ENCODE measurements at places on chromosomes 13 and 19.
A peak's percentile ranks its signal among the peaks of the same experiment; 100 is the strongest.

- DNase-seq: peak; percentile 96
These were observed 8.1 kb upstream of the ZNF784 start for GRCh38 chr19:55632463-55632834.

DNA sequence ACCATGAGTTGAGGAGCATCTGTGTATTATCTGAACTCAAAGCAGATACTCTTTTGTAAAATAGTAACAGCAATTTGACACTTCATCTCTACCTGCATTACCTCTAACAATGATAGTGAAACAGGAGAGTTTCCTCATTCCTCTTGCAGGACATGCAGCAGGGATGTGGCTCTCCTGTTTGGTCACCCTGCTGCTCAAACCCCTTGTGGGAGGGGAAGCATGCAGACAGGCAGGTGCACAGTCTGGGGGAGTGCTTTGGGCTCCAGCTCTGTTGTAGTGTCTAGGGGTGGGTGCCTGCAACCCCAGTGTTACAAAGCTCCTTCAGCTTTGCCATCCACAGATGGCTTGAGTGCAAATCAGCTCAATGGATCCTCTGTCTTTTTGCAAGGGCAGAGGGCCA lies 827.6 kb downstream of the DACH1 start:
- no peak for DNase-seq

- no peak for DNase-seq
These were observed 4.6 kb upstream of the FXYD3 start for GRCh38 chr19:35110974-35111373.

- DNase-seq: no peak
These were observed 6.5 kb downstream of the TMEM255B start for GRCh38 chr13:113765564-113765910.

GRCh38 chr13:44231786-44232516 lies 141.7 kb upstream of the SERP2 start:
- DNase-seq: no peak

DNA sequence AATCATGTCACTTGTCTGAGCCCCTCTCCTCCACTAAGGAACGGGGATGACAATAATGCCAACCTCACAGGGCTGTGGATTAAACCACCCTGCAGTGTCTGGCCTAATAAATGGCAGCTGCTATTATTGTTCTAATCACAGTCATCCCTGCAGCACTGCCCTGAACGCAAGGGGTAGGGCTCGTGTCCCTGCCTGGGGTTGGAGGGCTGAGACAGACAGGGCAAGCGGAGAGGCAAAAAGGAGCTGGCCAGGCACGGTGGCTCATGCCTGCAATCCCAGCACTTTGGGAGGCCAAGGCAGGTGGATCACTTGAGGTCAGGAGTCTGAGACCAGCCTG lies 10.2 kb upstream of the KPTN start:
- DNase-seq: no peak

DNA sequence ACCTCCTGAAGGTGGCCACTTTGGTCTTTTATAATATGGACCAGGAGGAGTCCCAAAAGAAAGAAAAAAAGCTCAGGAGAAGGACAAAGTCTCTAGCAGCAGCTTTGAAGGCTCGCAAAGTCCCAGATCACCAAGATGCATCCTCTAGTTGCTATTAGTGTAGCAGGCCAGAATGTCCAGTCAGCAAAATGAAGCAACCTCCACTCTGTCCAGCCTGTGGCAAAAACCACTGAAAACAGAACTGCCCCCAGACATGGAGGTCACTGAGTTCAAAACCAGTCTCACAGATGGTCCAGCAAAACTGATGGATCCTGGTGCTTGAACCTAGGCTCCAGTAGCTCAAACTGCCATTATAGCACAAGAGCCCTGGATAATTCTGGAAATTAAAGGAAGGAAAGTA lies 10.4 kb downstream of the LILRB4 start:
- no peak for DNase-seq

DNA sequence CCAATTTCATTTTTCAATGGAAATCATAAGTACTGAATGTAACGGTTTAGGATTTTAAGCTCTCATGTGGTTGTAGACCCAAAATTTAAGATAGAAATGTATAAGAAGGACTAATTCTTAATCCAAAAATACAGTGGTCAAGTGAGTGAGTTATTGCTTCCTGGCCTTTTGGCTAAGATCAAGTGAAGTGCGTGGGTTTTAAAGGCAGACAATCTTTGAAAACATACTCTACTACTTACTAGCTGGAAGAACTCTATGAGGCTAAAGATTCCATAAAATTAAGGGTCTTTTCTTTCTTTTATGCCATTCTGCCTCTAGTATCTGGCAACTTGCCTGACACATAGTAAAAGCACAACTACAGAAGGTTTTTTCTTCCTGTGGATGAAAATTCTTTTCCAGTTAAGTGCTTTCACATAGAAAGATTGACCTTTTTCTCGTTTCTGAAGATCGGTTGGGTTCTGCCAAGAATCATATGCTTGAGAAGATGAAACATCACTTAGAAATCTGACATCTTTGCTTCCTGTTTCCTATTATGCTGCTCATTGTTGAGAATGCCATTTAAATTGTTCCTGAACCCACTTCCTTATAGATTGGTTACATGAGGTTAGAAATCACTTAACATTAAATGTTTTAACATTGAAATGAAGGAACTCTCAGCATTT lies 26.4 kb upstream of the SCEL start:
- DNase-seq: no peak

DNA sequence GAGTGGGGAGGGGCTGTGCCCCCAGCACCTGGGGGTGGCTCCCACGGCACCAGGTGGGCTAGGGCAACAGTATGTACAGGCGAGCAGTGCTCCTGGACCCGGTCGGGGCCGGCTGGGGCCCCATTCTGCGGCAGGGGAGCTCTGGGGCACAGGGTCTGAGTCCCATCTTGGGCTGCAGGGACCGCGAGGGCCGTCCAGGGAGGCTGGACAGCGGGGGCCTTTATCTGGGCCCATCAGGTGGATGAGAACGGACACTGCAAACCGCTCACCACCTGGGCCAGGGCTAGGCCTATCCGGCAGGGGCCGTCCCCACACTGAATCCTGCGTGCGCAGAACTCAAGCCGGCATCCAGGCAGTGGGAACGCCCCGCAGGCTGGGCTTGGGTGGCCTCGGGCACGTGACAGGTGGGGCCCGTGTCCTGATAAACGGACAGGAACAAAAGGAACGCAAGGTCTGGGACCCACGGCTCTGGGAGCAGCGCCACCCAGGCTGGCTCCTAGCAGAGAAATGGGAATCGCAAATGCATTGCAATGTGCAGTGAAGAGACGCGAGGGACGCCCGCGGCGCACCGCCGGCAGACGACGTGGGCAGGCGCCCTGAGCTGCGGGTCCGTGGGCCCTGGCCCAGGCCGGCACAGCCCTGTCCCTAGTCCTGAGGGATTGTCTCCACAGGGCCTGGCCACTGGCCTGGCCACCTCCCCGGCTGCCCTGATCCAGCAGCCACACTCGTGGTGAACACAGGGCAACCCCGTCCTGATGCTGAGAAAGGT lies 29.7 kb downstream of the BTBD2 start:
- no peak for DNase-seq

- DNase-seq: peak; percentile 22
These were observed 12.1 kb upstream of the GPR4 start for GRCh38 chr19:45613926-45614725.

DNA sequence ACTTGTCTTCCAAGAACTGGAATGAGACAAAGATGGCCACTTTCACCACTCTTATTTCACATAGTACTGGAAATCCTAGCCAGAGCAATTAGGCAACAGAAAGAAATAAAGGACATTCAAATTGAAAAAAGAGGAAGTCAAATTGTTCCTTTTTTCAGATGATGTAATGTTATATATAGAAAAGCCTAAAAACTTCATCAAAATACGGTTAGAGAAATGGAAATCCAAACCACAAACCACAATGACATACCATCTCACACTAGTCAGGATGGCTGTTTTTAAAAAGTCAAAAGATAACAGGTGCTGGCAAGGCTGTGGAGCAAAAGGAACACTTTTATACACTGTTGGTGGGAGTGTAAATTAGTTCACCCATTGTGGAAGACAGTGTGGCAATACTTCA lies 113.3 kb upstream of the SPRY2 start:
- DNase-seq: no peak

DNA sequence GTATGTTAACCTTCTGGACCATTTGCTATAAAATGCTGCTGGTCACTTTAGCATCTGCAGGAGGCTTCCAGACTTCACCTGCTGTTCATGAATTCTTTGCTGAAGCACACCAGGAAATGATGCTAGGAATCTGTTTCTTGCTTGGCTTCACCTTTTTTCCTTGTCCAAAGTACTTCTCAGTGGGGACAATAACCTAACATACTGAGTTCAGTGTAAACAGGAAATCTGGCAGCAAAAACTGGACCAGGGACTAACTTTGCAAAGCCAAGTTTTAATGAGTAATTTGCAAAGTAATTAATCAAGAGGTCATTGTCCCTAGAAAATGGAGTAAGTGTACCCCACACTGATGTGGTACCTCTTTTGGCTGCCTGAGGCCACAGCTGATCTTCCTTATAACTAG lies 128.4 kb downstream of the RXFP2 start:
- DNase-seq: no peak

DNA sequence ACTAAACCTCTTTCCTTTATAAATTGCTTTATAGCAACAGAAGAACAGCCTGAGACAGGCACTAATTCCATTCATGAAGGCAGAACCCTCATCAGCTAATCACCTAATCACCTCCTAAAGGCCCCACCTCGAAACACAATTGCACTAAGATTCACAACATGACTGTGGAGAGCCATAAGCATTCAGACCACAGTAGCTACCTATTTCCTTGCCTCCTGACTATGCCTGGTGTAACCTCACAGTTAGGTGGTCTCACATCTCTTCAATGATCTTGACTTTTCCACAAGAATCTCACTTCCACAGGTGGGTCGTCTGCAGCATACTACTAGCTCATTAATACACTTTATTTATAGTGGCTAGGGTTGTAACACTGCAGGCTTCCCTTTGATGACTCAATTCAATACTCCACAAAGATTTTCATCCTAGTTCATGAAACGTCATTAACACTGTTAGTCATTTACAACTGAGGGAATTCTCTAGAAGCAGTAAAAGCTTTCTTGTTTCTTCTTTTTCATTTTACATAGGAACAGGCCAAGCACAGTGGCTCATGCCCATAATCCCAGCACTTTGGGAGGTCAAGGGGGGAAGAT lies 27.1 kb downstream of the STK24 start:
- DNase-seq: no peak

DNA sequence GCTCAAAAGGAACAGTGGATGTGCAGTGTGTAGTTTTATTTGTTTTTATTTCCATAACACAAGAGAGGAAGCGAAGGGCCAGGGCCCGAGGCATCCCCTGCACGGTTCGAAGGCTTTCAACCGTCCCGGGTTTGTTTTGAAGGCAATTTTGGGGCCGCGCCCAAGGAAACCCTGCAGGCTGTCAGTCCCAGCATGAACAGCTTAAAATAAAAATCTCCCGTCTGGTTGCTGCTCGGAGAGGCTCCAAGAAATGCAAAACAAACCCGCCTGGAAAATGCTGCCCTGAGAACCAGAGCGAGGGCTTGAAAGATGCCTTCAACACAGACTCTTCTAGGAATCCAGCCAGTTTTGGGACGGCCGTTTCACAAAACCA lies 16.0 kb downstream of the LSM4 start:
- DNase-seq: no peak

- peak; percentile 40 for DNase-seq
These were observed 34.5 kb upstream of the MRI1 start for GRCh38 chr19:13729859-13730258.

GRCh38 chr13:98771838-98772611 lies 19.6 kb upstream of the SLC15A1 start:
- no peak for DNase-seq

DNA sequence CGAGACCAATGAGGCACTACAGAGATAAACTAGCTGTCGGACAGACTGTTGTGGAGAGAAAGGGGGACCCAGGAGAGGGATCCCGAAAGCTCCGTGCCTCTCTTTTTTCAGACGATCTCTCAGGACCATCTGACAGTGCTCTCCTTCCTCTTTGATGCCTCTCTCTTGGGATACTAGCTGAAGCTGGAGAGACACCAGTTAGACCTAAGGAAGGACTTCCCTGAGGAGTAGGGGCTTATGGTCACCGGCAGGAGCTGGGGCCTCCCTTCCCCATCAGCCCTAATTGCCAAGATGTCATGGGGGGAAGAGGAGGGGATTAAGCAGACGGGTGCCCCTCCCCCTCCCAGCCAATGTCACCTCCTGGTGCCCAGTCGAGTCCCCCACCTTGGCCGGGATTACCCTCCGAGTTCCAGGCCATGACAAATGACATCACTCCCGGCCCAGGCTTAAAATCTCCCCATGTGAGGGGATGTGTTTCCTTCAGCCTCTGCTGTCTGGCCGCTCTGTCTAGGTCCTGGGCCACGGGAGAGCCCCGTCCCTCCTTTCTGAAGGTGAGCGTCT lies at the start of gene CRX:
TSS of gene CRX (plus strand) at position 478 of the 561 bp plus-strand sequence. CDS start 12,507 bp downstream, outside the sequence.
- no peak for DNase-seq

DNA sequence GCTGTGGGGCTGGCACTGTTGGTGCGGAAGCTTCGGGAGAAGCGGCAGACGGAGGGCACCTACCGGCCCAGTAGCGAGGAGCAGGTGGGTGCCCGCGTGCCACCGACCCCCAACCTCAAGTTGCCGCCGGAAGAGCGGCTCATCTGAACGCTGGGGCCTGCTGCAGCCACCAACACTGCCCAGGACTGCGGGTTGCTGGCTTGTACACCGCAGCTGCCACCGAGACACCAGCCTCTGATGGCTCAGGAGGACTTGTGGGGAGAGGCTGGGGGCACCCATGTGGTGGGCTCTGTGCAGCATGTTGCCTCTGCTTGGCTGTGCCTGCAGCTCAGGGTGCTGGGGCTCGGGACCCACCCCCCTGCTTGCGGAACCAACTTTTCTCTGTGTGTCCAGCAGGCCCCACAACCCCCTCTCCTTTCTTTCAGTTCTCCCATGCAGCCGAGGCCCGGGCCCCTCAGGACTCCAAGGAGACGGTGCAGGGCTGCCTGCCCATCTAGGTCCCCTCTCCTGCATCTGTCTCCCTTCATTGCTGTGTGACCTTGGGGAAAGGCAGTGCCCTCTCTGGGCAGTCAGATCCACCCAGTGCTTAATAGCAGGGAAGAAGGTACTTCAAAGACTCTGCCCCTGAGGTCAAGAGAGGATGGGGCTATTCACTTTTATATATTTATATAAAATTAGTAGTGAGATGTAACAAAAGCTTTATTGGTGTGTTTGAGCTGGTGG lies 2.6 kb downstream of the CRB3 start:
- no peak for DNase-seq

DNA sequence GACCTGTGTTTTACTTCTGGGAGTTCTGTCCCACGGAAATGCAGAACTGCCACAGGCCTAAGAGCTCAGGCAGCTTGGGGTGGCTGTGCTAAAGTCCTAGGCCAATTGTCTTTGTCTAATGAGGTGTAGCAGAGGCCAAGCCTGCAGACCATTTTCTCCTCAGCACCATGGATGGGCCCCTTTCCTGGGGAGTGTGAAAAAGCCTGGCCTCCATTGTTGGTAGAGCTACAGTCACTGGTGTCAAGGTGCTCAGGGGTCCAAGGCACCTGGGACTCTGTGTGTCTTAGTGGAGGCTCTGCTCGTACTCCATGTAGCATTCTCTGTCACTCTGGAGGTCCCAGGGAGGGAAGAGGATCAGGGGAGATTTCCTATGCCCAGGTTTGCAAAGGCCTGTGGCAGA lies 329.6 kb downstream of the SLITRK5 start:
- no peak for DNase-seq

- peak; percentile 38 for DNase-seq
These were observed 13.0 kb downstream of the RBM26 start for GRCh38 chr13:79392882-79393563.

GRCh38 chr13:109892101-109892500 lies 105.7 kb upstream of the IRS2 start:
- DNase-seq: no peak

Measured in hematopoietic multipotent progenitor cell treated with erythropoietin and hydrocortisone succinate and interleukin-3 and kit ligand, for 17 days (in vitro differentiated cells).